ENCODE measurements at places on chromosomes 1 and 21.
A peak's percentile ranks its signal among the peaks of the same experiment; 100 is the strongest.

DNA sequence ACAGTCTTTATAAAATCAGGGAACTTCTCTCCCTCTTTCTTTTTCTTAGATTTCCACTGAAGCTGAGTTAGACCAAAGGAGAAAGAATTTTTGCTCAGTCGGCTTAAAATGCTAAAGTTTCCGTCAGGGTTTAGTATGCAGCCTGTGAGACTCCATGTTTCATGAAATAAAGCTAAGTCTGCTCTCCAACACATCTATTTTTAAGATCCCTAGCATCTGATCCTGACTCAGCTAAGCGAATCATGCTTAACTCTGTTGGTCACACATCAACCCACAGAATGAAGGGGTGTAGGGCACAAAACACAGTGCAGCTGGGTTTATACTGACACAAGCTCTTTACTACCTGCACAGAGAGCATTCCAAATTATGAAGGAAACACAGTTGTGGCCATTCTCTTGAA lies 102.4 kb upstream of the ZNF281 start:
- peak; percentile 42 for DNase-seq

DNA sequence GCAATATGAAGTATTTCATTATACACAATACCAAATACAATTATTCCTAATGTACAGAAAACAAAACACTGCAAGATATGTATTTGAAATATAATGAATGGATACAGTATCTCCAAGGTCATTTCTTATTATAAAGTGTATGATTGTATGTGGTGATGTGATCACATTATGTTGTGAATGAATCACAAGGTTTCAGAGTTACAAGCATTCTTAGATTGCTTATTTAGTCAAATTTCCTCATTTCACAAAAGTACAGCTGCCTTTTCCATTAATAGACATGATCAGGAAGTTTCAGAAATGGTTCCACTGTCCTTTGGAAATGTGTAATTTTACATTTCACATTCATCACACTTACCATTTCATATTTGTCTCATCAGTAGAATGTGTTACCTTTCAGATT lies 28.3 kb upstream of the NEK7 start:
- no peak for DNase-seq

- no peak for DNase-seq
These were observed 67.7 kb upstream of the RUNX1 start for GRCh38 chr21:35116777-35117176.

- peak; percentile 74 for DNase-seq
These were observed 1.4 kb downstream of the KLHL21 start for GRCh38 chr1:6601049-6601922.

DNA sequence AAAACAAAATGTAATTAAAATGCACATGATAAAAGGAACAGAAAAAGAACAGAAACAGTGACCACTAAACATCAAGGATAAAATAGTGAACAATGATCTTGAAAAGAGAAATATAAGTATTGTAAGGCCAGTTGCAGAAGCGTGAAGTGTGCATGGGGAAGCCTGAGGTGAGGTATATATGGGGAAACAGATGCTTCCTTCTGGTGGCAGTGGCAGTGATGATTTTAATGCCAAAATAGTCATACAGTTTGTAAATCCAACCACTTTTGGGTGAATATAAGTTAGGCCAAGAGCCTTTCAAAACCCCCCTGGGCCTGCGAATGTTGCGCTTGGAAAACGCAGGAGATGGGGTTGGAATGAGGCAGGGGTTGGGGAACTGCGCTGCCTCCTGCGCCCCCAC lies 27.3 kb downstream of the TTC3 start:
- DNase-seq, result no peak

- DNase-seq, result no peak
These were observed 1.4 kb upstream of the PIK3R3 start for GRCh38 chr1:46133781-46134350.

DNA sequence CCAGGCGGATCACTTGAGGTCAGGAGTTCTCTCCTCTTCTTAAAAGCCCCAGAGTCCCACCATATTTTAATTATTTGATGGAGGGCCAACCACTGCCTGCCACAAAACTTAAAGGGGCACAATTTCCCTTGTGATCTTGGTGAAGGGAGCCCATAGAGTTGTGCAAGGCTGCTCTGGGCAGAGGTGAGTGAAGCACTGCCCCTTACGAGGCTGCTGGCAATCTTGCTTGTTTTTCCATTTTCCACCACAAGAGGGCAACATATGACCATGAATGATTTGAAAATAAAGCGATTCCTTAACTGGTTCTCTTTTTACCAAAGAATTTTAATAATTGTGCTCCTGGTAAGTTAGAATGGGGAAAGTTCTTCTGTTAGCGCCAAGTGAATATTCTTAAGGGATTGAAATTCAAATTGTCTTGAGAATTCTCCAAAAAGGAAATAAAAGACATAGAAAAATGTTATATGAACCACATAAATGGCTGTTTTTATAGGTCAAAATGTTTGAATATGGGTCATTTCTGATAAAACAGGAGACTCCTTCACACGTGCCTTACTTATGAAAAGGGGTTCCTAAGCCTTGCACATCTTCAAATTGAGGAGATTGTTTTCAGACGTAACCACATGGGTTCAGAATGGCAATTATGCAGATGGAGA lies 22.7 kb downstream of the PGM1 start:
- DNase-seq, result peak; percentile 51

DNA sequence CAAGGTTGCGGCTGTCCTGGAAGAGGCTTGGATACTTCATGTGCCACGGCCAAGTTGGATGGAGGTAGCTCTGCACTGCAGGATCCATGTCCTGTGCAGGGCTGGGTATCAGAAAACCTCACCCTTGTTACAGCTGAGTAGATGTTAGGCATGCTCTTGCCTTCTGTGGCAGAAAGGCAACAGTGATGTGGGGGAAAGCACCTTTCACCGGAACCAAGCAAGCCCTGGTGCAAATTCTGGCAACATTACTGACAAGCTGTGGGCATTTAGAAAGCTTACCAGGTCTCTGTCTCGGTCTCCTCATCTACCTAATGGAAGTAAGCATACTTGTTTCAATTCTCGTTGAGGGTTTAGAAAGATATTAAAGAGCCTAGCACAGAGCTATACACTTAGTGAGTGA lies 14.5 kb upstream of the CDCA8 start:
- DNase-seq, result no peak

- DNase-seq, result peak; percentile 11
These were observed 1.4 kb downstream of the TRAPPC10 start for GRCh38 chr21:44013380-44014088.

DNA sequence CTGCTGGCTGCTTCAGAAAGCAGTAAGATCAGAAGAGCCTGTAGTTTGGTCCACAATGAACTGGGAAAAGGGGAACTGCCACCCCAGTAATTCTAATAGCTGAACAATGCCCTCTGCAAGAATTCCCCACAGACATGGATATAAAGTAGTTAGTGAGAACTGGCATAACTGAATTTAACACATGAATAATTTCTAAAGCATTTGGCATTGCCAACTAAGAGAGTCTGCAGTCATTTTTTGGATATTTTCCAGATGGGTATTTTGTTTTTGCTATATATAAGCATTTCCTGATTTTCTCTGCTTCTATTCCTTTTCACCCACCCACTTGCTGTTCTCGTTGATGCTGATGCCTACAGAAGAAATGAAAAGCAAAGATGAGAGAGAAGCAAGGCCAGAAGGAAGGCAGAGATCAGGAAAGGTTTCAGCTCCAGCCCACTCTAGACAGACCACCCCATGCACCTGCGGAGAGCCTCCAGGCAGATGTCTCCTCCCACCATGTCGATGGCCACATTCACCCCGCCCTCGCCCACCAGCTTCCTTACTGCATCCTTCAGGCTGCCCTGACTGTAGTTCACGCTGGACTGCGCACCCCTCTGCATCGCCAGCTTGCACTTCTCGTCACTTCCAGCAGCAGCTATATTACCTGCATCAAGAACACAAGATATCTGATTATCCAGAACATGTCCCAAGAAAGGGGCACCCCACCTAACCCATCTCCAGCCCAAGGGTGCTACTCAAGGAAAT lies 55.9 kb upstream of the SEC16B start:
- DNase-seq, result no peak

- no peak for DNase-seq
These were observed 154.5 kb downstream of the ACTL8 start for GRCh38 chr1:17909634-17910033.

GRCh38 chr1:246599315-246599714 lies 33.1 kb downstream of the CNST start:
- no peak for DNase-seq

- DNase-seq, result no peak
These were observed 73.8 kb downstream of the RPE65 start for GRCh38 chr1:68375919-68376318.

GRCh38 chr21:27382404-27382803 lies 415.5 kb upstream of the ADAMTS5 start:
- DNase-seq, result no peak

GRCh38 chr1:195188821-195189220 lies 1419.4 kb downstream of the KCNT2 start:
- DNase-seq, result peak; percentile 60

- no peak for DNase-seq
These were observed 25.0 kb upstream of the CTTNBP2NL start for GRCh38 chr1:112370996-112371395.

GRCh38 chr21:26544201-26544775 lies 28.8 kb downstream of the CYYR1 start:
- no peak for DNase-seq

- no peak for DNase-seq
These were observed 12.5 kb upstream of the ABCB10 start for GRCh38 chr1:229570891-229571516.

DNA sequence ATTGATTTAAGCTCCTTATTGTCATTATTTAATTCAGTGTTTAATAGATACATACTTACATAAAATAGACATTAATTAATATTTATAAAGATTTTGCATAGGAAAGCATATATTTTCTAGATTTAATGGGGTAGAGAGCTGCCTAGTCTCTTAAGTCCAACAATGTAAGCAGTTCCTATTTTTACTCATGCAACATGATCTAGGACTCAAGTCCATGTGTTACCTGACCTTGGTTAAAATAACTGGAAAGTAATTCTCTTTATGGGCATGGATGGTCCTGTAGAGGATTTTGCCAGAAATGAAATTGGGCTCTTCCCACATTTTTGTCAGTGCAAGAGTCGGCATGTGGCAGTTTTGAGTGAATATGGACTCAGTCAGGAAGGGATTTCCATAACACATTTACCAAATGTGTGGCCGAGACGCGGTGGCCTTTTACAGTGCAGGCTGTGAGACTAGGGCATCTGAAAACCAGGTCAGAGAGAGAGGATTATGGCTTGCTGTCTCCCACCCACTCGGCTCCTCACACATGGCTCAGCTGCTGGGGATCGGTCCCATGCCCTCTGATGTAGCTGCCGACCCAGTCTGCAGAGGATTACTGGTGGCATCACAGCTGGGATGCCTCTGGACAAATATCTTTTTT lies 6.2 kb upstream of the KIF1B start:
- no peak for DNase-seq

DNA sequence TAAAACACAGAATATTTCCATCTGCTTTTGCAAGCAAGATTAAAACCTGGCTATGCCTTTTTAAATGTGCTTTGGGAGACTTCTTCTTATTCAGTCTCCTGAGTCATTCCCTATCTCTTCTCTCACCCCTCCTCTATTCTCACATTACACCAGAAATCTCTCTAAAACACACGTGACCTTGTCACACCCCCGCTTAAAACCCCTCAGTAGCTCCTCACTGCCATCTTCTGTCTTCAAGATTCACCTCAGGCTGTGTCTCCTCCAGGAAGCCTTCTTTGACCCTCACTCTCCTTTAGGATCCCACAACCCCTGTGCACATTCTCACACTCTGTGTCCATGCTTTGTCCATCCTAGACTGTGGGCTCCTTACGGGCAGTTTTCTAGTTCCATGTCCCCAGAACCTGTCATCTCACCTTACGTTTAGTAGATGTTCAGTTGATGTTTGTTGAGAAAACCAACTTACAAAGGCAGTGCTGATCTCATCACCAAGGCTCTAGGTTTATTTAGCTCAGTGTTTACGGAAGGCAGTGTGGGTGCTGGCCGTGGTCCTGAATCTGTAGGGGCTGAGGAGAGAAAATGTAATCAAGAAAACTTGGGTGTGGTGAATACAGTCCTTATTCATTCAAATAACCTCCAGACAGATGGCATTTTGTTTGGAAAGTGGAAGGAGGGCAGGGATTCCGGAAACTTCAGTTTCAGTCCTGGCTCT lies 143.5 kb downstream of the DMRTA2 start:
- no peak for DNase-seq

DNA sequence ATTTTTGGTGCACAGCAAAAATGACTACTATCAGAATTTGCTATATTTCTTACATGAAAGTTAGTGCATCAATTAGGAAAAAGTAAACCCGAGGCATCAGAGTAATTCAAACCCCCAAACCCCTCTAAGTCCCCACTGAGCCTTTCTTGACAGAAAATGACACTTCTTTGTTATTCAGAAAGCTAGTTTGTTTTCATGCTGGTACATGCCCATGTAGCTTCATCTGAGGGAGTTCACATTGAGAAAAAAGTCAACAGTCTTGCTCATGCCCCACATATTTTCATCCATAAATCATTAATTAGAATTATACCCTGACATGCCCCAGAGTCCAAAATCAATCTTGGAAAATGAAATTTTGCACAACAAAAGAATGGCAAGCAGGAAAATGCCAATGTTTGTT lies 39.9 kb upstream of the PDC start:
- DNase-seq, result no peak

GRCh38 chr1:154459080-154459479 lies 42.9 kb upstream of the TDRD10 start:
- DNase-seq, result no peak

GRCh38 chr1:145886390-145886789 lies 724 bp upstream of the ANKRD35 start:
- no peak for DNase-seq

DNA sequence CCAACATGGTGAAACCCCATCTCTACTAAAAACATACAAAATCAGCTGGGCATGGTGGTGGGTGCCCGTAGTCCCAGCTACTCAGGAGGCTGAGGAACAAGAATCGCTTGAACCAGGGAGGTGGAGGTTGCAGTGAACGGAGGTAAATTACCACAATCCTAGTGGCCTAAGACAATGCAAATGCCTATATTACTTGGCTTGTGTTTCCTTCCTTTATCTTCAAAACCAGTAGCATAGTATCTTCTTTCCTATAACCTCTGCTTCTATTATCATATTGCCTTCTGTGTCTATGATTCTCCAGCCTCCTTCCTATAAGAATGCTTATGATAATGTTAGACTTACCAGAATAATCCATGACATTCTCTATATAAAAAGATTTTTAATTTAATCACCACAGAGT lies 156.2 kb upstream of the RGS18 start:
- no peak for DNase-seq

DNA sequence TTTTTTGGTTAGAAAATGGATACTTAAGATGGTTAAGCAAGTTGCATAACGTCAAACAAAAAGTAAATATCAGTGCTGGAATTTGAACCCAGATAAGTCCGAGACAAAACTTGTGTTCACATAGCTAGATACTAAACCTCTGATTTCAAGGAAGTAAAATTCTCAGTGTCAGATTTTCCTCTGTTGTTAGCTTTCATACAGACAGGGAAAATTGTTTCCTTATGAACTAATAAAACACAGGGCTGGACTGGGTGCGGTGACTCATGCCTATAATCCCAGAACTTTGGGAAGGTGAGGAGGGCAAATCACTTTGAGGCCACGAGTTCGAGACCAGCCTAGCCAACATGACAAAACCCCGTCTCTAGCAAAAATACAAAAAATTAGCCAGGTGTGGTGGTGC lies 51.3 kb downstream of the PCNX2 start:
- DNase-seq, result no peak
